ENCODE measurements at places on chromosomes 13 and 19. TPM values are rescaled to one million over a fixed set of nuclear protein-coding genes. Genes with fewer than 3 reads are reported as not detected.
A peak's percentile ranks its signal among the peaks of the same experiment; 100 is the strongest.

DNA sequence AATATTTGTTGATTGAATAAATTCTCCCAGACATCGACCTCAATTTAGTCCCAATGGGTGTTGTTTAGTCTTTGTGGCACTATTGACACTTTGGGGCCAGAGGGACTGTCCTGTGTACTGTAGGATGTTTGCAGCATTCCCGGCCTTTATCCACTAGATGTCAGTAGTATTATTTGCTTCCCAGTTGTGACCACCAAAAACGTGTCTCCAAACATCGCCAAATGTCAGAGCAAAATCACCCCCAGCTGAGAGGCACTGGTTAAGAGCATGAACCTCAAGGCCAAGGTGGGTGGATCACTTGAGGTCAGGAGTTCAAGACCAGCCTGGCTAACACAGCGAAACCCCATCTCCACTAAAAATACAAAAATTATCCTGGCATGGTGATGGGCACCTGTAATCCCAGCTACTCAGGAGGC, 15.4 kb downstream of the NLRP12 start:
- no peaks in the 10 kb centered on the region for H3K4me1 ChIP-seq
- no peak overlapping the region for H3K27ac ChIP-seq
- DNase-seq: no peak
- no peak overlapping the region for H3K4me3 ChIP-seq
- no peaks in the 10 kb centered on the region for H3K27me3 ChIP-seq

DNA sequence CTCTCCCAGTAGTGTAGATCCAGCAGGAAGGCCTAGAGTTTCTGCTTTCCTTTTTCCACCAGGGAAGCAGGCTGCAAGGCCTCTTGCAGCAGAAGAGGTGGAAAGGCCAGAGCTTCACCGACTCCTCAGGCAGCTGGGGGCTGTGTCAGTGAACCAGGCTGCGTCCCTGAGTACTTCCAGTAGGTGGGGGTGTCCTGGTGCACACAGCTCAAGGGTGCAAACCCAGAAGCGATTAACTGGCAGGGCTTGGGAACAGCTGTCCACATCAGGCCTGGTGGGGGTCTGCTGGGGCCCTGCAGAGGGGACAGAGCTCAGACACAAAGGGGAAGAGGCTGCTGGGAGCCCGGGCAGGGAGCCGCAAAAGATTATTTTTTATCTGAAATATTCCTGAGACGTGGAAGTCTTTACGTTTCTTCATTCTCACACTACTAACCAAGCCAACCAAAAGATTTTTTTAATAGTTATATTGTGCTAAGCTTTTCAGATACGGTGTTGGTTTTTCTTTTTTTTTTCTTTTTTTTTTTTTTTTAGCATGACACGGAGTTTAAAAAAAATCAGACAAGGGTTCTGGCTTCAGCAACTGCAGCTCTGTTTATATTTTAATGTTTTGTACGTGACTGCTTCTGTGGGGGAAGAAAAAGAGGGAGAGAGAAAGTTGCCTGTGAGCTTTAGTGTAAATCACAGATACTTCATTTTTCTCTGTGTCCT, 11.0 kb downstream of the TSHZ3 start:
- H3K4me3 ChIP-seq: no peak overlapping the region
- no peaks in the 10 kb centered on the region for H3K4me1 ChIP-seq
- H3K27me3 ChIP-seq: peaks cover 7% of the 10 kb centered on the region
- H3K27ac ChIP-seq: no peak overlapping the region
- H3K36me3 ChIP-seq: no peaks in the 10 kb centered on the region
- DNase-seq: peak; percentile 21

- no peaks in the 10 kb centered on the region for H3K27me3 ChIP-seq
- H3K27ac ChIP-seq: no peak overlapping the region
- peaks cover 33% of the 10 kb centered on the region for H3K36me3 ChIP-seq
- H3K4me1 ChIP-seq: no peaks in the 10 kb centered on the region
- peak; percentile 8 for DNase-seq
These were observed 40.4 kb upstream of the ZNF254 start for GRCh38 chr19:24046550-24046949.

LINGO3 gene
- total RNA-seq: not detected

DNA sequence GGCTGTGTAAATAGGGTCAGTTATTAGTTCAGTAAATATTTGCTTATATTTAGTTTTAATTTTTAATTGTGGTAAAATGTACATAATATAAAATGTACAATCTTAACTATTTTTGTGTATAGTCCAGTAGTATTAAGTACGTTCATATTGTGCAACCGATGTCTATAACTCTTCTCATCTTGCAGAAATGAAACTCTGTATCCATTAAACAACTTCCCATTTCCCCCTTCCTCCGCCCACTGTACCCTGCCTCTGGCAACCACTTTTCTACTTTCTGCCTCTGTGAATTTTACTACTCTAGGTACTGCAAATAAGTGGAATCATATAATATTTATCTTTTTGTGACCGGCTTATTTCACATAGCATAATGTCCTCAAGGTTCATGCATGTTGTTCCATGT, 24.4 kb downstream of the UBAC2 start:
- H3K27ac ChIP-seq: no peak overlapping the region
- DNase-seq: no peak
- H3K27me3 ChIP-seq: no peaks in the 10 kb centered on the region

MAST1 gene
- total RNA-seq: 12.1 TPM

DNA sequence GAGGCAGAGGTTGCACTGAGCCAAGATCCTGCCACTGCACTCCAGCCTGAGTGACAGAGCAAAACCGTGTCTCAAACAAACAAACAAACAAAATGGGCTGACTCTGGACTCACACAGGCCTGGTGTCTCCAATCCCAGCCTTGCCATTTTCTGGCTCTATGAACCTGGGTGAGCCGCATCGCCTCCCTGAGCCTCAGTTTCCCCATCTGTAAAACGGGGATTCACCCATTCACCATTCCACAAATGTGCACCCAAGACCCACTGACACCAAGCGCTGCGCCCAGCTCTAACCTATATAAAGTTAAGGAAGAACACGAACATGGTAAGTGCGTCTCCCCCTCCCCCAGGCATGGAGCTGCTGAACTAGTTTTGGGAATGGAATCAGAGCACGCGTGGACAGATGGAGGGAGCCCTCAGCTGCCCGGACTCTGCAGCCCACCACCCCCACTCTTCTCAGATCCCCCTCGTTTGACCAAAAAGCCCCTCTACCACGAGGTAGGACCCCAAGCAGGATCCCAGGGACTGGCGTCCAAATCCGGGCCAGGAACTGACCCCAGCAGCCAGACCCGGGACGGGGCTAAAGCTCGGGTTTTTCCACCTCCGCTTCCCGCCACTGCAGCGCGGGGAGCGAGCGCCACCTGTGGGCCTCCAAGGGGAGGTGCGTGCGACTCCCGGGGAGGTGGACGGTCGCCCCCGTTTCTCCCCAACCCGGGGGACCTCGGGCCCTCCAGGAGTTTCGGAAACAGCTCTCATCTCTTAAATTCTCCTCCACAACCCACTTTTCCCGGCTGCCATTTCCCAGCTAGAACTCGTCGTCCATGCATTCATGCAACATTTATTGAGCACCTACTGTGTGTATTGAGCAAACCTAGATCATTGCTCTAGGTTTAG, 33.0 kb upstream of the ADGRE5 start:
- peak; percentile 90 for DNase-seq
- H3K36me3 ChIP-seq: no peaks in the 10 kb centered on the region
- H3K4me3 ChIP-seq: peak overlapping the region; percentile 35
- no peak overlapping the region for H3K27ac ChIP-seq
- H3K27me3 ChIP-seq: no peaks in the 10 kb centered on the region

KPTN gene
- total RNA-seq: 16.3 TPM

SPACA4 gene
- total RNA-seq: not detected

CNN1 gene
- 5.8 TPM for total RNA-seq

DNA sequence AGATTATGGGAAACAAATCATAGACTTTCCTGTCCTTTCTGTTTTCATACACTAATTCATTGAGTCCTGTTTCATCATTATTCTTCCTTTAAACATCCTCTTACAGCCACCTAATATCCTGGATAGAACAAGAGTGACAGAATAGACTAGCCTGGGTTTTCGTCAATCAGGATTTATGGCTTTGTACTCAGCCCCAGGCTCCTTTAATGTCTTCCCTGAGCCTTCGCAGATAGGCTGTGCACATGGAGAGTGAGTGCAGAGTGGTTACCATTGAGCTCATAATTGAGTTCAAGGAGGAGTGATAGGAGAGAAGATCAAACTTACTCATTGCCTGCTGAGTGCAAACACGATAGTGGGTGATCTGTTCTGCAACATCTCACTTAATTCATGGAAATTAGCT, 304.9 kb downstream of the TDRD3 start:
- no peaks in the 10 kb centered on the region for H3K36me3 ChIP-seq
- no peaks in the 10 kb centered on the region for H3K27me3 ChIP-seq
- H3K4me1 ChIP-seq: no peaks in the 10 kb centered on the region
- no peak for DNase-seq
- H3K4me3 ChIP-seq: no peak overlapping the region
- no peak overlapping the region for H3K27ac ChIP-seq

- no peak overlapping the region for H3K4me3 ChIP-seq
- H3K27me3 ChIP-seq: no peaks in the 10 kb centered on the region
- H3K27ac ChIP-seq: no peak overlapping the region
- no peak for DNase-seq
- H3K4me1 ChIP-seq: no peaks in the 10 kb centered on the region
These were observed 747.2 kb downstream of the DIAPH3 start for GRCh38 chr13:59416561-59416960.

DACH1 gene
- total RNA-seq: 0.04 TPM
